ENCODE measurements at places on chromosomes 5 and 9.

DNA sequence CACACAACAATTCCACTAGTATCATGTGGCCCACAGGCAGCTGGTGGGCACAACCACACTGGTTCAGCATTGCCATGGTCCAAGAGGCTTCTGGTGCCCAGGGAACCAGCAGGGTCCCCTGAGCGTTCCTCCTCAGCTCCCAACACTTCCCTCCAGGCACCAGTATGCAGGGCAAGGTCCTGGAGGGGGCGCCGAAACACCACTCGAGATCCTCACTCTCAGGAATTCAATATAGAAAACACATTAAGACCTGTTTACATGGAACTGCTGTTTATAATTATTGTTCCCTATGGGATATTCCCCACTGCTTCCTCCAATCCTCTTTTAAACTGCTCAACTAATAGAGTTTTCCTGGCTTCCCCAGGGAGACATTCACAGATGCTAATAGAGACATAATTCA is 91.9 kb upstream of the GABRP start:
- no peak for DNase-seq

DNA sequence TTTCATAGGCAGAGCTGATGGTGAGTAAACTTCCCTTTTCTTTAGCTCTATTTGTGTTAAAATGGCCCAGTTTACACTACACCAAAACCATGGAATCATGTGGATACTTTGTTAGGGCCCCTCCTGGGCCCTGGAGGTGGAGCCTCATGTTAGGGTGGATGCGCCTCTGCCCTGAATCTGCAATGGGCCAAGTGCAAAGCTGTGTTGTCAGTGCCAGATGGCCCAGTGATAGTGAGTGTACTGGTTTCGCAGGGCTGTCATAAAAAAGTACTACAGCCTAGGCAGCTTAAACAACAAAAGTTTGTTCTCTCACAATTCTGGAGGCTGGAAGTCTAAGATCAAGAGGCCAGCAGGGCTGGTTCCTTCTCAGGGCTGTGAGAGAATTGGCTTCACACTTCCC is 64.8 kb downstream of the HSPA4 start:
- no peak for DNase-seq

DNA sequence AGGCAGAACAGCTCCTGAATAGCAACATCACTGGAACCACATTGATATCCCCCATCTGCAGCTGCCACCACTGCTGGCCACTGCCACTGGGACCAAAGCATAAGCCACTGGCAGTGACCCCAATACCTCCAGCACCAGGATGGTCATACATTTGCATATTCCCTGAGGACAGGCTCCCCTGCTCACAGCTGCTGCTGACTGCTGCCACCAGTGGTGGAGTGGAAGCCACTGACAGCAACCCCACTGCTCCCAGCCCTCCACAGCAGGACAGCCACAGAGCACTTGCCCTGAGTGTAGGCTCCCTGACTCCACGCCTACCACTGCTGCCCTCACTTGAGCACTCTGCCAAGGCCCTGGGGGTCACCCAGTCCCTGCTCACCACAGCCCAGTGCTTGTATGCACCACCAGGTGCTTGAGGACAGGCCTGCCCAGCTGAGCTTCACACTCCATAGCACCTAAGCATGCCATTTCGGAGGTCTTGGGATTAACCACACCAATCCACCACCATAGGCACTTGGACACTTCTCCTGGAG is 327.4 kb upstream of the RPS23 start:
- no peak for DNase-seq

GRCh38 chr5:152501294-152501693 is 96.2 kb upstream of the NMUR2 start:
- no peak for DNase-seq

GRCh38 chr9:125694478-125694877 is 12.5 kb downstream of the MAPKAP1 start:
- no peak for DNase-seq

- no peak for DNase-seq
Measured at GRCh38 chr5:195401-196160, 4.3 kb downstream of the LRRC14B start.

GRCh38 chr5:41191249-41191648 is 22.1 kb downstream of the C6 start:
- DNase-seq: no peak

GRCh38 chr5:36939969-36940858 is 63.6 kb downstream of the NIPBL start:
- DNase-seq: no peak

DNA sequence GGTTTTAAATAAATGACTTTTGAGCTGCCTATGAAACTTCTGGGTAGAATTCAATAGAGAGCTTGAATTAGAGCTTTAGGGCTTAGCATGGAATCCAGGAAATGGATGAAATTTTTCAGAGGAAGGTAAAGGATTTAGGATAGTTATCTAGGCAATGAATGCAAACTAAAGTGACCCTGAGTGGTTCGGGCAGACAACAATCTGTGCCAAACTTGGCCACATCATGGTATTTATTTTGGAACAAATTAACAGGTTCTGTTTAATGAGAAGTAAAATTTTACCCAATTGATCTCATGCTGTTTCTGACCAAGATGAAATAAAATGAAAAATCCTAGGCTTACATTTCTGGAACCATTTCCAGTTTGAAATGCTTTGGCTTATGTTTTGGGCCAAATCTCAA is 934.4 kb downstream of the MAT2B start:
- DNase-seq: no peak

DNA sequence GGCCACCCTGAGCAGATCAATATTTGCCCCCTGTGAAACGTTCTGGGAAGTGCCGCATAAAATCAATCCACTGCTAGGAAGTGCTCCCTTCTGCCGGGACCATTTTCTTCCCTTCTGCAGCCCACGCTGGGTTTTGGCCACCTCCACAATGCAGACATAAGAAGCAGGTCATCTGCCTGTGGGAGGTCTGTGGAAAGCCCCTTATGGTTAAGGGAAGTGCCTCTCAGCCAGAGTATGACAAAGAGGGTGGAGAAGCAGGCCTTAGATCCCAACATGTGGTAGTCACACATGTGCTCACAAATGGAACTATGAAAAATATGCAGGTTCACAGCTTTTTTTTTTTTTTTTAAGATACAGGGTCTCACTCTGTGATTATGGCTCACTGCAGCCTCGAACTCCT is 82.8 kb downstream of the SLC1A3 start:
- DNase-seq: no peak

DNA sequence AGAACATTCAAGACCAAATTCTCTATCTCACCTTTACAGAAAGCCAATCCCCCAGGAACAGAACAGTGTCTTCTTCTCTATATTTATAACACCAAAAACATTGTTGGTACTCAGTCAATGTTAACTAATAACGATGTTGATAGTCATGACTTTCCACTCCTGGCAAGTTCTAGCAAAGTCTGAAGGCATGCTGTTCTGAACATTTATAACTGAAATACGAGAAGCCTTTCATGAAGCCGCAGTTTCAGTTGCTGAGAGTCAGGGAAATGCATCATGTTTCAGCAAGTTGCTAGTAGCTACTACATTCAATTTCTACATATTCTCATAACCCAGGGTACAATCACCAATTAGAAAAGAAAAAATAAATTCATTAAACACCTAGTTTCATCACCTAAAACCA is 301.4 kb downstream of the PDE4D start:
- no peak for DNase-seq

GRCh38 chr5:173455599-173455957 is 127.4 kb upstream of the STC2 start:
- no peak for DNase-seq

- DNase-seq: no peak
Measured at GRCh38 chr9:110129425-110129824, 78.5 kb downstream of the C9orf152 start.

DNA sequence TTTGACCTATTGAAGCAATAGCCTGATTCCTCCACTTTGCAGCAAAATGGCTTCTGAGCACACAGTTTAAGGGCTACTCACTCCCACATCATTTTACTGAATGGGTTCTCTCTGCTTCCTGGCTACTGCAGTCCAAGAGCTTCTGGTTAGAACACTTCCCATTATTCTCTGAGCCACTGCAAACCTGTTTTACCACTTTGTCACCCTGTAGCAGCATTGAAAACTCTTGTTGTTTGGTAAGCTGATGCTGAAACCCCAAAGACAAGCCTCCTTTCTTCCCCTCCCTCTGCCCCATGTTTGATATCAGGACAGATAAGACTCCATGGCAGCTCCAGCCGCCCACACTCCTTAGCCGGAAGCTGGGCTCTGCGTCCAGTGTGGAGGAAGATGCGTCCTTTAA is 84.4 kb upstream of the RARS1 start:
- DNase-seq: no peak

GRCh38 chr9:124344291-124345050 is 70.8 kb downstream of the PSMB7 start:
- no peak for DNase-seq

DNA sequence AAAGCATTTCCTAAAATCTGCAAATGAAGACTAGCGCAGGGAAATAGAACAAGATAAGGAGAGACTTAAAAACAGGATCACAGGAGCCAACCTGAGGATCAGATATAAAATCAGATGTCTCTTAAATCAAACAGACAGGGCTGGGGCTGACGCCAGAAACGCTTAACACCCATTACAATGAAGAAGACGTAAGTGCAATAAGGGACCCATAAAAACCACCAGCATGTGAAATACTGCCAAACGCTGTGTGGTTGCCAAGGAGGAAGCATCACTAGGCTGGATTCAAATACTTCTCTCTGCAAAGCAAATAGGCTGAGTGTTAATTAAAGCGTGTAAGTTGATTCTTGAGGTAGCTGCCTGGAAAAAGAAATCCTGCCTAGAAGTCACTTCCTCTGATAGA is 74.4 kb upstream of the ATP10B start:
- no peak for DNase-seq

DNA sequence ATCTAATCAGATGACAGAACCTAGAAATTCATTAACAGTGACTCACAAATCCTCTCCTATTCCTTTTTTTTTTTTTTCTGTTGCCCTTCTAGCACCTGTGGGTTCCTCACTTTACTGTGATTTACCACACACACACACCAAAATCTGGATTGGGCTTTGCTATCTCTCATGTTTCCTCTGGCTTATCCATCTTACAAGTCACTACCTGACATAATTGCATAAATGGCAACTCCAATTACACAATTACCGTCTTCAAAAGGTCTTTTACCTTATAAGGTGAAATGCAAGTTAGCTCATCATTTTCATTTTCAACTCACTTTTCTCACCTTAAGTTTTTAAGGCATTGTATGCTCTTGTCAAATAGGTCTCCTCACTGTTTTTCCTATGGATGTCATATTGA is 426.3 kb upstream of the MEF2C start:
- no peak for DNase-seq

- DNase-seq: no peak
Measured at GRCh38 chr5:61280761-61281427, 51.2 kb upstream of the ZSWIM6 start.

- no peak for DNase-seq
Measured at GRCh38 chr9:96649620-96650324, 5.3 kb downstream of the PRXL2C start.

GRCh38 chr9:948497-948896 is 28.0 kb upstream of the DMRT3 start:
- DNase-seq: no peak

DNA sequence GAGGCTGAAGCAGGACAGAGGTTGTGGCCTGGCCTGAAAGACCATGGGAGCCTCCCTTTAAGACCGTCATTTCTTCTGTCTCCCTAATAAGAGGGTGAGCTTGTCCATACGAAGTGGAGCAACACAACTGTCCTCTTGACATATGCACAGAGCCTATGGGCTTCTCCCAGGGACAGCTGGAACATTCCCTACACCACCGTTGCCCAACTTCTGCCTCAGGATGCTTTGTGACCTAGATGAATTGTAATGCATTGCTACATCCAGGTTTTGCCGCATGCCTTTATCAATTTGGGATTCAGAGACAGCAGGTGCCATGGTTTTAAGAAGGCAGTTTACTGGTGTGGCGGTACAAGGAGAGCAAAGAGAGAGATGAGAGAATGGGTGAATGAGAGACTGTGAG is 34.4 kb upstream of the ZNF622 start:
- DNase-seq: no peak

DNA sequence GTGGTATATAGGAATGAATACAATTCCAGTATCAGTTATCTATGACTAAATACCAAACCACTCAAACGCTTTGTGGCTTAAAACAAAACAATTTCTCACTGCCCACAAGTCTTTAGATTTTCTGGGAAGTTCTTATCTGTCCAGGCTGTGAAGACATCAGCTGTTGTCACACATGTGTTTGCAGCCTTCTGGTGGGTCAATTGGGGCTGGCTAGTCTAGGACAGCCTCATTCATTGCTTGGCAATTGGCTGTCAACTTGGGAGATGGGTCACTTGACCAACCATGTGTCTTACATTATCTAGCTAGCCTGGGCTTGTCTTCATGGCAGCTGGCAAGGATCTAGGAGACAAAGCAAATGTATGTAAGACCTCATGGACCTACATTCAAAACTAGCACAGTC is 53.8 kb upstream of the PAPPA start:
- no peak for DNase-seq

DNA sequence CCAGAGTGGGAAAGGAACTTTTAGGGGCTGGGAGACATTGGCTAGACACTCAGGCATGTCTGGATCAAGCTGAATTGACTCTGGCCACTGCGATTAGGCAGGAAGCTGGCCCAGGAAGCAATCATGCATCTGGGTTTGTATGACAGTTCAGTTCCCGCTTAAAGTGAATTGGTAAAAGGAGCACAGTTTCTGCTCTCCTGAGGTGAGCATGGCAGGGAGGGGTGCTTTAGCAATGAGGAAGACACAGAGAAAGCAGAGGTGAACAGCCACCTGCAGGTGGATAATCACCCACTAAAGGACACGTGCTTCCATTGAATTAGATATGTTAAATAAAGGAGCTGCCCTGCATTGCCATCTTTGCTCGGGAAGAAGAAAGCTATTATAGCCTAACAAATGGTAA is 248.1 kb upstream of the MAP3K1 start:
- no peak for DNase-seq

DNA sequence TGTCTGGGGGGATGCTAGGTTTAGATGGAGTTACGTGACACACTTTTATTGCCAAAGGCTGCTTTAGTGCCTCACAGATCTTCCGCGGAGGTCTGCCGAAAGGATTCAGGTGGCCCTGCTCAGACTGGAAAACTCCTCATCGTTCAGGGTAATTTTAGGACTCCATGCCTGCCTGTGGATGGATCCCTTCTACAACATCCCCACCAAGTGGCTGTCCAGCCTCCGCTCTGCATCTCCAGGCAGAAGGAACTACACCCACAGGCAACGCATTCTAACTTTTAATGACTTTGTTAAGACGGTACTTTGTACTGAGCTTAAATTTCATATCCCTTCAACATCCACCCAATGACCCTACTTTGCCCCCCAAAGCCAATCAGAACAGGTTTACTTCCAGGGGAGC is 29.4 kb downstream of the ATPSCKMT start:
- no peak for DNase-seq

Data from stimulated activated CD8-positive, alpha-beta memory T cell treated with anti-CD3 and anti-CD28 coated beads, Interleukin-4, amount 100 ng/mL, for 48 hours (primary cell).